ENCODE measurements at places on chromosomes 4 and X. TPM values are rescaled to one million over a fixed set of nuclear protein-coding genes. Genes with fewer than 3 reads are reported as not detected.

Gene SYTL5
- total RNA-seq = 1.8 TPM

Gene FRG1
- total RNA-seq = 8.3 TPM

Gene CDKL2
- total RNA-seq = not detected

Gene SLITRK4
- not detected for total RNA-seq

Gene ARSJ
- total RNA-seq = 31.0 TPM

Gene ZNF732
- not detected for total RNA-seq

Gene CXCL8
- 4.4 TPM for total RNA-seq

Gene KCNIP4
- not detected for total RNA-seq

Gene TLR1
- total RNA-seq = not detected

Gene GRK4
- 2.3 TPM for total RNA-seq

Gene CRMP1
- total RNA-seq = not detected

Gene ODAPH
- total RNA-seq = not detected

Gene NPY5R
- not detected for total RNA-seq
